ENCODE measurements at places on chromosomes 4 and X. TPM values are rescaled to one million over a fixed set of nuclear protein-coding genes. Genes with fewer than 3 reads are reported as not detected.

Gene NIPAL1
- 0.07 TPM for total RNA-seq

Gene ARHGAP24
- total RNA-seq = 13.3 TPM

Gene TKTL2
- total RNA-seq = not detected

GRCh38 chr4:48315728-48316630 is 25.4 kb upstream of the SLAIN2 start:
- no peak for DNase-seq

GRCh38 chr4:41652971-41653370 is 95.6 kb downstream of the PHOX2B start:
- DNase-seq = no peak

All from left ventricle myocardium superior (tissue), 1 donor.